A549 (cell line): ENCODE measurements at places on chromosomes 16 and 17.

DNA sequence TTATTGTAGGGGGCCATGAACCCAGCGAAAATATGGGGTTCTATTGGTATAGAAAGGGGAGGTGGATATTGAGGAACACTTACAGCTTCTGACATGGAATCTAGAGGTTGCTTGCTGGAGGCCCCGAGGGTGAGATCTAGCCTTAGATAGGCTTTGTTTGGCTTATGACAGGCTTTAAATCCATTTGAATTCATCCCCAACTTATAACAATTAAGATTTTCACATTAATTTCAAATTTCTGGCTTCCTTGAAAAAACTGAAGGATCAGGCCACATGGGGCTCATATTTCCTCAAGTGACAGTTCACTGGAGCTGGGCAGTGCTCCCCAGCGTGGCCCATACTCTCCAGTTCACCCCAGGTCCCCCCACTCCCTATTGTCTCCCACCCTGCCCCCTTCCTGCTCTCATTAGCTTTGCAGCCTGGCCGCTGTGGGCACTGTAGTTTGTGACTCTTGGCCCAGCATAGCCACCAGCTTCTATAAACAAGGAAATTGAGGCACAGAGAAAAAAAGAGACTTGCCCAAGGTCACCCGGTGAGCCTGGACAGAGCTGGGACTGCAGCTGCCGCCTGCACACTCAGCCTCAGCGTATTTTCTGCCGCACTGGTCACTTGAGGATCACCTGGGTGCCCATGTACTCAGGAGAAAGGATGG lies 19.8 kb upstream of the ADGRG1 start:
- DNase-seq: no peak

GRCh38 chr16:87129771-87130170 lies 187.4 kb downstream of the C16orf95 start:
- no peak for DNase-seq

GRCh38 chr17:53472586-53472985 lies 350.1 kb upstream of the KIF2B start:
- DNase-seq: no peak

- no peak for DNase-seq
Observed at GRCh38 chr17:60395508-60396065, 3.7 kb upstream of the USP32 start.

DNA sequence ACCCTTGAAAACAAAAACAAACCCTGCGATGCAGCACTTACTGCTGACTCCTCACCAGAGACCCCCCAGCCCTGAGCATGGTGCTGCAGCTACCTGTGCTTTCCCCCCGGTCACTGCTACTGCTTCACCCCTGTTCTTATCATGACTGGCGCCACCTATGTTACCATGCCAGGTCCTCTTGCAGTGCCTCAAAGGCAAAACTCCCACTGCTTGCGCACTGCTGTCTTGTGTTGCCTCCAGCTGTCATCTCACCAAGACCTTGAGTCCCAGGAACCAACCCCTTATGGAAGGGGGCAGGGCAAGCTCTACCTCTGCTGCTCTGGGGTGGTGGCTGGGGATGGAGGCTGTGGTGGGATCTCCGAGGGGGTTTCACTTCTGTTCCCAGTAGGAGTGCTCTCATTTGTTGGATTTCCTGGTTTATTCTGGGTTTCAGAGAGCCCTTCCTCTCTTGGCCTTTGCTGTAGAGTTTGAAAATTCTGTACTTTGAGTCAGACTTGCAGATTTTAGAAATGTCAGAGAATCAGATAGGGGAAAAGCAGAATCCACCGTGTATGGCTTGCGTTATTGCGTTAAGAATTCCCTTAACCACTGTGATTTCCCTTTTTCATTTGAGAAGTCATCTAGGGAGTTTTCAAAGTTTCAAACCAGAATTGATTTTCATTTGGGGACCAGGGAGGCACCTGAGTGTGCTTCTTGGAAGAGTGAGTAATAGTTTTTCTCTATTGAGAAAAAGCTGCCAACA lies 96.6 kb downstream of the SPECC1 start:
- DNase-seq: peak; percentile 24

- no peak for DNase-seq
Observed at GRCh38 chr17:51947160-51947735, 211.3 kb downstream of the CA10 start.

DNA sequence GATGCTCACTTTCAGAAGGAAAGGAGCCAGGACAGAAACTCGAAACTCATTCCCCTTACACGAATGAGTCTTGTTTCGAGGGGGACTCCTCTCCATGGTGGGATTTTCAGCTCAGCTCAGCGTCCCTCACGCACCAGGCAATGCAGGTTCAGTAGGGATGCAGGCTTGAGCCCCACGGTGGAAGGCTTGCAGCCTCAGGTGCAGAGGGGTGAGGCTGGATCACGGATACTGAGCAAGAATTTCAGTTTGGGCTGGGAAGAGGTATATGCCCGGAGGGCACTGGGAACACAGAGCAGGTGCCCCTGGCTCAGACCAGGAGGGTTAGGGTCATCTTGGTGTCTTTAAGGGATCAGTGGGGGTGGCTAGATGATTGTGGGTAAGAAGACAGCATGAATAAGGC lies 344.9 kb upstream of the TNRC6C start:
- DNase-seq: no peak

DNA sequence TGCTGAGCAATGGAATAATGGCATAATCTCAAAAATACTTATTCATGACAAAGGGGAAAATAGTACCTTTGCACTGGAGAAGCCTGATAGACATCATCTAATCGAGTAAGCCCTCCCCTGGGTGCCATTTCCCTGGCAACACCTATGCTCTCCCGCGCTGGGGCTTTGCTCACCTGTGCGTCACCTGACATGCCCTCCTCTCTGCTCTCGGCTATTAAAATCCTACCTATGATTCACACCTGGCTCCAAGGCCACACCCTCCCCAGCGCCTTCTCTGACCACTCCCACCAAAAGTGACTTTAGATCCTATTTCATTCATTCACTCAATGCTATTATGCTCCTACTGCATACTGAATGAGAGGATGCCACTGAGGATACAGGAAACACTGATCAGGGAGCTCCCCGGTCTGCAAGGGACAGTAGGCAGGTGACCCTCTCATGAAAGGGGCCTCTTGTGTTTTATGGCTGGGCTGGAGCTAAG lies 83.9 kb downstream of the NT5M start:
- no peak for DNase-seq

DNA sequence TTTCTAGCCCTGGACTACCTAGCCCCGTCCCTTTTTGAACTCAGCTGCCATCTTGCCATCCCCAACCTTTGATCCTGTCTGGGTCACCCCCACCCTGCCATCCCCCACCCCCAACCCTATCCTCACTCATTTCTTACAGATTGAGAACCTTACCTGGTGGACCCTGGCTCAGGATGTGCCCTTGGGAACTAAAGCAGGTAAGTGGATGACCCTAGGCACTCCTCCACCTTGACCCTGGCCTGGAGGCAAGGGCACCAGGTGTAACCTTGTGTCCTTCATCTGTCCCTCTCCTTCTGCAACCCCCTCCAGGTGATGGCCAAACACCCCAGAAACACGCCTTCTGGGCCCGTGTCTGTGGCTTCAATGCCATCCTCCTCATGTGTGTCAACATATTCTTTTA lies 15.5 kb upstream of the FAM83G start:
- no peak for DNase-seq

- DNase-seq: no peak
Observed at GRCh38 chr16:69190598-69190997, 3.6 kb downstream of the SNTB2 start.

GRCh38 chr17:37440424-37440823 lies 33.7 kb downstream of the TADA2A start:
- no peak for DNase-seq

- DNase-seq: no peak
Observed at GRCh38 chr17:68491381-68492231, 20.6 kb upstream of the PRKAR1A start.

DNA sequence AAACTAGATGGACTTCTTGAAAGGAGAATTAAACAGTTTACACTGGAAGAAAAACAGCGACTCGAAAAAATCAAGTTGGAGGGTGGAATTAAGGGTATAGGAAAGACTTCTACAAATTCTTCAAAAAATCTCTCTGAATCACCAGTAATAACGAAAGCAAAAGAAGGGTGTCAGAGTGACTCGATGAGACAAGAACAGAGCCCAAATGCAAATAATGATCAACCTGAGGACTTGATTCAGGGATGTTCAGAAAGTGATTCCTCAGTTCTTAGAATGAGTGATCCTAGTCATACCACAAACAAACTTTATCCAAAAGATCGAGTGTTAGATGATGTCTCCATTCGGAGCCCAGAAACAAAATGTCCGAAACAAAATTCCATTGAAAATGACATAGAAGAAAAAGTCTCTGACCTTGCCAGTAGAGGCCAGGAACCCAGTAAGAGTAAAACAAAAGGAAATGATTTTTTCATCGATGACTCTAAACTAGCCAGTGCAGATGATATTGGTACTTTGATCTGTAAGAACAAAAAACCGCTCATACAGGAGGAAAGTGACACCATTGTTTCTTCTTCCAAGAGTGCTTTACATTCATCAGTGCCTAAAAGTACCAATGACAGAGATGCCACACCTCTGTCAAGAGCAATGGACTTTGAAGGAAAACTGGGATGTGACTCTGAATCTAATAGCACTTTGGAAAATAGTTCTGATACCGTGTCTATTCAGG lies 85.0 kb downstream of the C17orf58 start:
- no peak for DNase-seq

GRCh38 chr16:47731252-47731651 lies 270.1 kb downstream of the PHKB start:
- DNase-seq: no peak

GRCh38 chr17:75456039-75456416 lies 407 bp upstream of the TMEM94 start:
- DNase-seq: no peak

DNA sequence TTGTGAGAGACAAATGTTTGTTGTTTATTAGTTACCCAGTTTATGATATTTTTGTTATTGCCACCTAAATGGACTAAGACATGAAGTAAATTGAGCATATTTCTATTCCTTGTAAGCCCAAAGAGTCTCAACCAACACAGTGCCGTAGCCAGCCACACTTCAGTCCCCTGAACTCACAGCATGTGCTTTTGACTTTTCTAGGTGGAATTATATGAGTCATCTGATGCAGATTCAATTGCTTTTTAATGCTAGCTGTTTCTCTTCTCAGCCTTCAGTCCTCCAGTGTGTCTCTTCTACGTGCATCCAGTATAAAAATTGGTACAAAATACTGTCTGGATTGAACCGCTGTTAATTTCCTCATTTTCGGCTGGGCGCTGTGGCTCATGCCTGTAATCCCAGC lies 39.0 kb downstream of the IQCK start:
- DNase-seq: no peak

GRCh38 chr17:17205368-17206123 lies 587 bp downstream of the PLD6 start:
- peak; percentile 76 for DNase-seq

DNA sequence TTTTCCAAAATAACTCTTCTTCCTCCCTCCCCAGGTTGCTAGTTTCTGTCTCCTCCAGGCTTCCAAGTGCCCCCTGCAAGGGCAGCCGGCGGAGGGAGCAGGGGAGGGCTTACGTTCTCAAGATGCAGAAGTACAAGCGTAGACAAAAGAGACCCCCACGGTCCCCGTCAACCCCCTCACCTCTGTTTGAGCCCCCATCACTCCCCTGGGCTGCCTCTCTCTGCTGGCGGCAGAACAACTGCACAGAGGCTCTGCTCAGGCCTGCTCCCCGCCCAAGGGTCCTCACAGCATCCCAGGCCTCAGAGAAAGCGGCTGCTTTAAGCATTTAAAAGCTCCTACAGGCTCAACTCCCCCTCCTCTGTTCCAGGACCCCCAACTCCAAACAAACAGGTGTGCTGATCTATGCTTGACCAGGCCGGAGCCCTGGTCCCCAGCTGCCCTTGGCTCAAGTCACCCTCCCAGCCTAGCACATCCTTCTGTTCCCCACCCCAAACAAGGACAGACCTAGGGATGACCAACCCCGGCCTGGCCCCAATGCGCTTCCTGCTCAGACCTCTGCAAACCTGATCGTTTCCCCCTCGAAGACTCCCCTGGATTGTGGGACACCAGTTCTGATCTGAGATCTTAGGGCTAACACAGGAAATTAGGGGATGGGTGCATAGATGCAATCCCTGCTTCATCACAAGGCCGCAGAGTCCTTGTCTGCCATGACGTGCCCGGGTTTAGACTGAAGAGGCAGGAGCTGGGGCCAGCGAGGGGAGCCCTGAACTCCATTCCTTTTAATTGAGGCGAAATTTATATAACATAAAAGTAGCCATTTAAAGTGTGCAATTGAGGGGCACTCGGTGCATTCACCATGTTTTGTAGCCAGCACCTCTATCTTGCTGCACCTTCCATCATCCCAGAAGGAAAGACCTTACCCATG lies 17.2 kb upstream of the RBFOX3 start:
- DNase-seq: no peak

- DNase-seq: peak; percentile 93
Observed at GRCh38 chr16:77298418-77299360, 99.5 kb downstream of the SYCE1L start.

- DNase-seq: no peak
Observed at GRCh38 chr16:28543072-28543471, 4.3 kb upstream of the NUPR1 start.

- peak; percentile 65 for DNase-seq
Observed at GRCh38 chr17:82740906-82741759, 5.7 kb downstream of the FN3K start.
